ENCODE measurements at places on chromosomes 16 and 17.

- no peak for DNase-seq
These were observed 177.3 kb downstream of the CYB561 start for GRCh38 chr17:63268827-63269226.

- no peak for DNase-seq
These were observed 21.1 kb downstream of the GINS3 start for GRCh38 chr16:58413359-58413758.

GRCh38 chr16:85502357-85502756 lies 110.8 kb upstream of the GSE1 start:
- no peak for DNase-seq

DNA sequence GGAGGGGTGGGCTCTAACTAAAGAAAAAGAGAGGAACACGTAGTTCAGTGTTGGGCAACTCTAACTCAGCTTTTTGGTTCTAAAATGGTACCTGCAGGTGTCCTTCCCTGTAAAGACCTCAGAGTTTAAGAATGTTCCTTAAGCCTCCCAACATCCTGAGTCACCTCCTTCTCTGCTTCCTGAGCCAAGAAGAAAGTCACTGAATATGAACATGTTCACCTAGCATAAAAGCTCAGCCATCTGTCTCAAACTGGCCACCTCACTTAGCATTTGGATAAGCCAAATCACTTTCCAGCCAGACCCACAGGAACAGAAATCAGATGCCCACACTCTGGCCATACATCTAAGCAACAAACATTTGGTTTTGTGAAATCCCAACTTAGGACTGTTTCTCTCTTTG lies 3.7 kb downstream of the TMEM98 start:
- DNase-seq: no peak

DNA sequence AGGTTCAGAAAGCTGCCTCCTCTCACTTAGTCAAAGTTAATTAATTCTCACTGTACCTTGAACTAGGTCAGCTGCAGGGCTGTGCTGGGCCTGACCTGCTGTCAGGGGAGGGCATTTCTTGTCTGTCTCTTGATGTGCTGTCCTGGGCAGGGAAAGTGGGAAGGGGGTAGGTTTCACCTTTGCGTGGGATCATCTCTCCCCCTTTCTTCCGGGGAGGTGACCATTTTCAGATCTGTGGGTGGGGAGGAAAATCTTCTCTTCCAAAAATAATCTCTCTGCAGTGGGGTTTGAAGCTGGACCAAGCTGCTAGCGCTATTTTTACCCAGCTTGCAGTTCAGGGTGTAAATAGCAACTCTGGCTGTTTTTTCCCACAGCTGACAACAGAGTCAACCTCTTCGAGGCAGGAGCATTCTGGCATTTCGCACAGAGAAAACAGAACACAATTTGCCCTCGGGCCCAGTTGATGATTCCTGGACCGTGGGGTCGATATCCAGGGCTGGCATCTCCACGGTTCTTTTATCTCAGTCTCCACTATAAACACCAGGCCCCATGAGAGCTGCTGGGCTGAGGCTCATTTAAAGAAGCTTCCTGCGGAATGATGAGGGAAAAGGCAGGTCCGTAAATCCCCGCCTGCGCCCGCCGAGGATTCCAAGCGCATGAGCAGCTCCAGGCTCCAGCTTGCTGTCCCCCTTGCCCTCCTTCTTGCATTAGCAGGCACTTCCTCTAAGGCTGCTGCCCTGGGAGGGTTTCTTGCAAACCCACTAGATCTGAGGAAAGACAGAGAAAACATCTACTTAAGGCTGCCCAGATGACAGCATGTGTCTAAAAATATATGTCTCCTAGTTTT lies 93.9 kb downstream of the YPEL2 start:
- DNase-seq: no peak

DNA sequence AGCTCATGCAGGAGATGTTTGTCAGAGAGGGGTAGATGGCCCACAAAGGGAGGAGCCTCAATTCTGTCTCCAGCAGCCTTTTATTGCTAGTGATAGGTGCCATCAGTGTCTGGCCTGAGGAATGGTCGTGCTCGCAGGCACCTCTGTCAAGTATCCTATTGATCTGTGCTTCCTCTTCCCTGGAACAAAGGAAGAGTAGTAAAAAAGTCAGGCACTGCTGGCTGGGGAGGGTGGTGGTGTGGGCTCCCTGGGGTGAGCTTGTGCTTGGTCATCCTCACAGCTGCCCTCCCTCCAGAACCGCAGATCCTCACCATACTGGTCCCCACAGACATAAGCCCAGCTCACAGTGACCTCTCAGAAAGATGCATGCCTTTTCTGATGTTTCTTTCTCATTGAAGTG lies 15.0 kb upstream of the SALL1 start:
- no peak for DNase-seq

GRCh38 chr17:50737118-50737698 lies 17.8 kb downstream of the LUC7L3 start:
- no peak for DNase-seq
